ENCODE measurements at places on chromosomes 2 and 18.

- DNase-seq, result peak; percentile 51
Measured at GRCh38 chr2:176554101-176555048, 285.1 kb downstream of the MTX2 start.

GRCh38 chr2:238285653-238286082 is 2.7 kb downstream of the PER2 start:
- DNase-seq, result peak; percentile 93

DNA sequence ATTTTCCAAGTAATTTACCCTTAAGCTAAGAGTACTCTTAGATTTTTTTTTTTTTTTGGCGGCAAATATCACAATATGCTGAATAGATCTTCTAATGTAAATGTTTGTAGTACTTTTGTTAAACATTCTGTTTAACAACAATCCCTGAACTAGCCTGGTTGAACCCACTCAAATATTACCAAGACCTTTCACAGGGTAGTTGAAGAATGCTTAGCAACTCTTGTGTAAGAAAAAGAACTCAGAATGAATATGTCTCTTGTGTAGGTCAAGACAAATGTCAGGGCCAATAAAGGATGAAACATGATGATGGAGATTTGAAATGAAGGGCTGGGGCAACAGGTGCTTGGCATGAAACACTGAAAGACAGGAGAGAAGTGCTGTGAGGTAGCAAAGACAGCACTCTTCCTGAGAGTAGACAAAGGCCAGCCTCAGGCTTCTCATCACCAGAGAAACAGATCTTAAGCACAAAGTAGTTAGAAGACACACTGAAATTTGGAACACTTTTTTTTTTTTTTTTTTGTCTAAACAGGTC is 597.3 kb downstream of the ERBB4 start:
- DNase-seq, result no peak

DNA sequence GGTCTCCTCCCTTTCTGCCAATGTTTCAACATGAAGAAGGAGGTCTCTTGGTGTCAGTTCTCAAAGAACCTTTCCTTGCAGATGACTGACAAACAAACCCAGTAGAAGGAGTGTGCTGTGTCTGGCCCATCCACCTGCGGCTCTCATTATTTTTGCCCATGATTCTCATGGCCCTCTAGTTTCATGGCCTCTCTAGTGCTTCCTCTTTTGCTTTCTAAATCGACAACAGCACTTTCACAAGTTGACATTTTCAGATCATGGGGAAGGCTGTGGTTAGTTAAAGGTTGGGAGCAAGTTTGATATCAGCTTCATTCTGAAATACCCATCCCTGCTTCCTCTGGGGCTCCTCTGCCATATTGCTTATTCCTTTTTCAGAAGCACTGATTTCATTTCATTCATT is 805.2 kb downstream of the SLC4A3 start:
- no peak for DNase-seq

DNA sequence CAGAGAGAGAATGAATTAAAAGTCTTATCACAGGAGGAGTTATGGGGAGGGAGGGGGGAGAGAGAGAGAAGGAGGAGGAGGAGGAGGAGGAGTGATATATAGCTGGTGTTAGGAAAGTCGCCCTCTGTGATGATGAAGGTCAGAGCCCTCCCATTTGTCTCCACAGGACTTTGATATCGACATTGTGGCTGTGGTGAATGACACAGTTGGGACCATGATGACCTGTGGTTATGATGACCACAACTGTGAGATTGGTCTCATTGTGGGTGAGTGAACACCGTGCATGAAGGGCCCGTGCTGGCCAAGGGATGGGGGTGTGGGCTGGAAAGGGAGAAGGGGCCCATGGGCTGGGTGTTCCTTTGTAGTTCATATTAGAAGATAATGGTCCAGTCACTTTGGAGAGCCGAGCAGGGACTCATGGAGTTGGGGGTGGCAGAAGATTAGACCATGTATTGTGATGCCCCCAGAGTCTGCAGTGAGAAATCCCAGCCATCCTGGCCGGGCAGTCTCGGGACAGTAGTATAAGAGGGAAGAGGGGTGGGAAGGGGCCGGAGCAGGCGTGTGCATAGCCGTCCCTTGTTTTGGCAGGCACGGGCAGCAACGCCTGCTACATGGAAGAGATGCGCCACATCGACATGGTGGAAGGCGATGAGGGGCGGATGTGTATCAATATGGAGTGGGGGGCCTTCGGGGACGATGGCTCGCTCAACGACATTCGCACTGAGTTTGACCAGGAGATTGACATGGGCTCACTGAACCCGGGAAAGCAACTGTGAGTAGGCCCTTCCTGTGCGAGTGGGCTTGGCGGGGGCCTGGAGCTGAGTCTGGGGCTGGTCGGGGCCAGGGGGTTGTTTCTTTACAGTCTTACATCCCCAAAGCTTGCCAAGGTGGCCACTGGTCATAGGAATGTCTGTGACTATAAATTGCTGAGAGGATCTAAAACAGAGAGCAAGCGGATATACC is 40.0 kb downstream of the HK2 start:
- DNase-seq, result no peak

DNA sequence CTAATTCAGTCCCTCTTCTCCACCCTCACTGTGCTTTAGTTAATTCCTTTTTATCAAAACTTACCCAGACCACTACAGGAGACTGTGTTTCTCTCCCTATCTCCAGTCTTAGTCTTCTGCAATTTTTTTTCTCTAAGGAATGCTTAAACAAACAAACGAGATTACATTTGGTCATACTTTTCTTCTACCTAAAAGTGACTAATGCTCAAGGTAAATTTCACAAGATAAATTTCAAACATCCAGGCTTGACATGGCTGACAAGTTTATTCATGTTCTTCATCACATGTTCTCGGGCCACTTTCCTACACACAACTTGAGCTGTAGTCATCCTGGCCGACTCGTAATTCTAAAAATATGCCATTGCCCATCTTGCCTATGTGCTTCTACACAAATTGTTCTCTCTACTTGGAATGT is 23.2 kb upstream of the ACSL3 start:
- no peak for DNase-seq

GRCh38 chr2:119134775-119135174 is 23.8 kb downstream of the C1QL2 start:
- DNase-seq, result no peak

DNA sequence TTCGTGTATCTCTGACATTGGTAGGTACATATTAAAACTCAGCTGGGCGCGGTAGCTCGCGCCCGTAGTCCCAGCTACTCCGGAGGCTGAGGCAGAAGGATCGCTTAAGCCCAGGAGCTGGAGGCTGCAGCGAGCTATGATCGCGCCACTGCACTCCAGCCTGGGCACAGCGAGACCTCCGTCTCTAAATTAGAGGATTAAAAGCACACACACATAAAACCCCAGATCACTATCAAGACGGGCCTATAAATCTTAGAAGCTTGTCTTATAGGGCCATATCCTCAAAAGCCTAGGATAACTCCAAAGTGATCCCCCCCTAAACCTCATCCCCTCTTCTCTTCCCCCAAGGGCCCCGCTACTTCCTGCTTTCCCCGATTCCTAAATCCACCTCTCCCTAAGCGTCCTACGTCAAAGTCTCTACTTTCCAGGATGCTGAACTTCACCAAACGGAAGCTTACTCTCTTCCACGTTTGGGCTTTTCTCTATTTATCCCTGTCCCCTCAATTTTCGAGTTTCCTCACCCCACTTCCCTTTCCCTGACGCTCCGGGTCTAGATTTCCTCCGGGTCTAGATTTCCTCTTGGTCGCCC is 707 bp downstream of the KRCC1 start:
- DNase-seq, result no peak

- no peak for DNase-seq
Measured at GRCh38 chr2:226962176-226962773, 126.4 kb downstream of the RHBDD1 start.
